ENCODE measurements at places on chromosomes 1 and 21.

DNA sequence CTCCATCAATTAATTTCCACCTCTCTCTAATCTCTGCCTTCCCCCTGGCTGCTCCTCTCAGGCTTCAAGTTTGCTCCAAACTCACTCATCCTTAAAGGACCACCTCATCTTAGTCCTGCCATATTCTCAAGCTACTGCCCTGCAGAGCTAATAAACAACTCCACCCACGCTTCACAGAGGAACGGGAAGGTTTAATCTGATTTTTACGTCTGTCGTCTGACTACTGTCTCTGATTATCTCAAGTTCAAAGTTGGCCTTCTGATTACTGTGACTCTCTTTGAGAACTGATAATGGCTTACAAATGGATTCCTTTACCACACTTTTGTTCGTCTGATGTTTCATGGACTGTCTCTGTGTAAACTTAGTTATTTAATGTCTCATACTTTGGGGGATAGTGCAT lies 7.6 kb upstream of the CPT2 start:
- DNase-seq: no peak

- DNase-seq: peak; percentile 20
These were observed 60.0 kb upstream of the HMCN1 start for GRCh38 chr1:185674201-185674600.

GRCh38 chr1:227065311-227065710 lies 125.2 kb downstream of the COQ8A start:
- DNase-seq: no peak

GRCh38 chr21:27033471-27033870 lies 66.6 kb upstream of the ADAMTS5 start:
- DNase-seq: no peak

DNA sequence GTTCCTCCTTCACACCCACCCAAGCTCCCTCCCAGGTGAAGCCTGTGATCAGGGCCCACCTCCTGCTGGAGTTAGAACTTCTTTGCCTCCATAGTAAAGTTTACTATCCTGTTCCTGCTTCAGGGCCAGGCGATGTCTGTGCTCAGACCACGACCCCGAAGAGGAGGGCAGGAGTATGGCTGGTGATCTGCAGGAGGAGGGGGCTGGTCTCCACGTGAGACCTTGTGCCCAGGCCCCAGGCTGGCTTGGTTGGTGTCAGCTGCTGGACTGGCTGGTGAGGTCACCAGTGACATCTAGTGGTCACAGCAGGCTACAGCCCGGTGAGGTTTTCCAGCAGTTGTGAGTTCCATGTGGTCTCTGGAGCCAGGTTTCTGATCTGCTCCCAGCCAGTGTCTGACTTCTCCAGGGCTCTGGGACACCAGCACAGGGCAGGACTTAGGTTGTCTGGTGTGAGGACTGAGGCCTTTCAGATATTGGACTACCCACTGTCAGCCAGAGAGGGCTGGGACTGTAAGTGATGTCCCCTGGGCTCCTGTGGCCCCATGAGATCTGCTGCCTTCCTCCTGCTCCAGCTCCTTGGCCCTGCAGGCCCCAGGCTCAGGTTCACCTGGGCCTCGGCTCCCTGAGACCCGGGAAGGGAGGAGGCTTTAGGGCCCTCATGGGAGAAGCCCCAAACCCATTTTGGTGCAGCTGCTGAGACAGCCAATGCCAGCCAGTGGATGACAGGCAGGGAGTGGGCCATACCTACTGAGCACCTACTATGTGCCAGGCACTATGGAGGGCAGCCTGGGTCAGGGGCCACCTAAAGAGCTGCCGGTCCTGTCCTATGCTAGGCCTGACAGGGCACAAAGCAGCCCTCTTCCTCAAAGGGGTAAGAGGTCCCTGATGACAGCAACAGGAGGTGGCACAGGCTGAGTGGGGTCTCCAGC lies 6.0 kb upstream of the UBL4B start:
- DNase-seq: peak; percentile 50

DNA sequence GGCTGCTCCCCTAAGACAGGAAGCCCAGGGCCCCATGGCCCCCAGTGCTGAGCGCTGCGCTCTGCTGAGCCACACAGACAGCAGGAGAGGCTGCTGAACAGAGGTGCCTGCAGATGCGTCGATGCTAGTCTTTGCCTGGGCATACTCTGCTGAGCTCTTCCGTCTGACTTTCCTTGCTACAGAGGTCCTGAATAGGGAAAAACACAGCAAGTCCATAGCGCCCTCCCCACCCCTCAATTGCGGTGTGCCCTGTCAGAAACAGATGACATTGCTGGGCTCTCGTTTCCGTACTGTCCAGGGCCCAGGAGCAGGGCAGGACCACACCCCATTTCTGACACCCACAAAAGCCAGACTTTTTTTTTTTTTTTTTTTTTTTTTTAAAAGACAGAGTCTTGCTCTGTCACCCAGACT lies 252.5 kb downstream of the SDCCAG8 start:
- DNase-seq: peak; percentile 35

- DNase-seq: no peak
These were observed 3.7 kb downstream of the ATF3 start for GRCh38 chr1:212612041-212612961.

GRCh38 chr21:33212159-33212851 lies 17.4 kb upstream of the IFNAR2 start:
- DNase-seq: no peak

DNA sequence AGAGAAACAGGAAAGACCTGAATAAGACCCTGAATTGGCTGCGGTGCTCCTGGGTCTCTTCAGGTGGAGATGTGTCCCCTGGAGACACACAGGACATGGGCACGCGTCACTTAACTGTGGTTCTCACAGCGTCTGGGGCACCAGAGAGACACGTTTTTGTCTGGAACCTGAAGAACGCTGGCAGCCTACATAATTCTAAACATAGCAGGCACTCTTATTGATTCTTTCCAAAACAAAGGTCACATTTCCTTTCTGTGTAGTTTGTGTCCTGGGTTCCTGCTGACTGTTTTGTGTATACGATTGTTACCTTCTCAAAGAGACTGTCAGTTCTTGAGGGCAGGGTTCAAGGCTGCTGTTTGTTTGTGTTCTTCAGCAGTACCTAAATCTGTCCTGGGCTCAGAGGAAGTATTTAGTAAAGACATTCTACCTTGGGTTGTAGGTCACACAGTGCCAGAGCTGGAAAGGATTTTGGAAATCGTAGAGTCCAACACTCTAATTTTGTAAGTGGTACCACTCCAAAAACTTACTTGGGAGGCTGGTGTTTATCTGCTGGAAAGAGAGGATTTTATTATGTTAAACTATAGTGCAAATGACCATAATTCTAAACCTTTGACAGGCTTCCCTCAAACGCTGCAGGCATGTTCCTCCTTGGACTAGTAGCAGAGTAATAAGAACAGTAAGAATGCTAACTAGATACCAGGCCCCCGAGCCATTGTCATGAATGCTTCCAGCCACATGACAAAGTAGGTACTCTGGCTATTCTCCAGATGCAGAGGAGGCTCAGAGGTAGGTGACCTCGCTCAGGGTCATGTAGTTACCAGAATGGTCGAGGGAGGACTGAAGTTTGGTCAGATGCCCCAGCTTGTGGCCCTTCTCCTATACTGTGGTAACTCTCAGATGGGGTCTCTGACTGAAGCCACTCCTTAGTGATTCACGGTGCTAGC lies 164.3 kb downstream of the DHRS3 start:
- DNase-seq: peak; percentile 35

DNA sequence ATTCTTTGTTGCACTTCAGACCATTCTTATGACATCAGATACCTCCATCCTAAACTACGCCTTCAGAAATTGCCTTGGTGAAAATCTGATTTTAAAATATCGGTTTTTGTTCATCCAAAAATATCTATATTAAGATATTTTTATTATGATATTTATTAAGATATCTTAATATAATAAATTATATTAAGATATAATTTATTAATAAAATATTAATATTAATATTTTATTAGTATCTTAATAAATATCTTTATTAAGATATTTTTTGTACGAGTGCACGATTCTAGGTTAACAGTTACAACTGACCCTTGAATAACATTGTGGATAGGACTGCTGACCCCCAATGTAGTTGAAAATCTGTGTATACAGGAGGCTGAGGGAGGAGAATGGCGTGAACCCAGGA lies 20.9 kb downstream of the PADI4 start:
- no peak for DNase-seq

DNA sequence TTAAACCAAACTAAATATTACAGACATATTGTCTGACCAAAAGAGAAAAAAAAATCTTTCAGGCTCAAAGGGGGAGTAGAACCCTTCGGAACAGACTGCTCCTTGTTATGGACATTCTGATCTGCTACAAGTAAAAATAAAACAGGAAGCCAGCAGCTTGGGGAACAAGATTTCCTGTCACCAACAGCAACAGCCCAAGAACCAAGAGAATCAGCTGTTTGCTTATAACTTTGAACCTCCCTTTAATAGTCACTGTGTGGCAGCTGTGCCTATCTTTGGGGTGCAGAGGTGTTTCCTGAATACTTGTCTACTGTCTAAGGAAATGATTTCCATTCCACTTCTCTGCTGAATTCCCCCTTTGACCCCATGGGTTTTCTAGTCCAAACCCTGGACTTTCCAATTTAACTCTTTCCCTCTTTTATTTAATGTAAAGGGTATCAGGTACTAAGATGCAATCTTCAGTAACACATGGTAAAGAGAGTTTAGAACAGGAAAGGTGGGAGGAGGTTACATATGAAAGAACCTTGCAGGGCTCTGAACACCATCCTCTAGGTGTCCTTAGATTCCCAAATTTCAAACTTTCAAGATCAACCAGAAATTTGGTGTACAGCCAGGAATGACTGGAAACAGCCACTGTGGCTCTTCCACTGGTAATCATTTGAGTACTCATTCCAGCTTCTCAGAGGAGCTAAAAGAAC lies 38.6 kb downstream of the GPR3 start:
- DNase-seq: peak; percentile 50

All from CD4-positive, alpha-beta T cell treated with Interleukin-15 for 4 hours (primary cell).